ENCODE measurements at places on chromosomes 5 and 9. TPM values are rescaled to one million over a fixed set of nuclear protein-coding genes. Genes with fewer than 3 reads are reported as not detected.

FBP1 gene
- not detected for total RNA-seq

PIGO gene
- total RNA-seq: 10.8 TPM

PROB1 gene
- total RNA-seq: 0.56 TPM

PPP3R2 gene
- total RNA-seq: not detected

SPINK4 gene
- total RNA-seq: not detected

SMIM23 gene
- not detected for total RNA-seq

TRPM3 gene
- total RNA-seq: 1.2 TPM

ZNF883 gene
- total RNA-seq: 10.0 TPM
